ENCODE measurements at places on chromosomes 1 and 21.

GRCh38 chr21:44765231-44766013 is 36.2 kb downstream of the UBE2G2 start:
- DNase-seq = peak; percentile 54

DNA sequence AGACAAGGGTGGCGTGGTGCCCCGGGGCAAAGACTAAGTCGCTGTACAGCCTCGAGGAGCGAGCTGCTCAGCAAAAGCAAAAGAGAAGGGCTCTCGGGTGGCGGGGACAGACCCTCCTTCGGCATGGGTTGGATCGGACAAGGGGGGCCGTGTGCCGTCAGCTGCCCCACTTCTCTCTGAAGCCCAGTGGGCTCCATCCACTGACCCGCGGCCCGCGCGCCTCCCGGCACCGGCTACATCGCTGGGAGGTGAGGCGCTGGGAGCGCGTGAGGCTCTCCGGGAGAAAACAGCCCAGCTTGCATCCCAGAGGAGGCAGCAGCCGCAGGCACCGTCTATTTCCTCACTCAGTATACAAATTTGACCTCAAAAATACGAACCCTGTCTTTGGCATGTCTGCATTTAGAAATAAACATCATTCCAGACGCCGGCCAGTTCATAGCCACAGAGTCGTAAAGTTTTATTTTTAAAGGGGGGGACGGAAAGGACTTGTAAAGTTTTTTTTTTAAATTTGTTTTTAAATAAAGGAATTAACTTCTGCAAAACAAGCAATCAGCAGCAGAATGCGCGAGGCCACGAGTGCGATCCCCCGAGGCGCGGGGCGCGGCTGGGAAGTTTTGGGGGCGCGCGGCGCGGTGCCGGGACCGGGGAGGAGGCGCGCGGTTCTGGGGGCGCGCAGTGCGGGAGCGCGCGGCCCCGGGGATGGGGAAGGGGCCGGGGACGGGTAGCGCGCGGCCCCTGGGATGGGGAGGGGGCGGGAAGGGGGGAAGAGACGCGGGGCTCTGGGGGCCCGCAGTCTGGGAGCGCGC is 689 bp upstream of the GPR137B start:
- peak; percentile 57 for DNase-seq

DNA sequence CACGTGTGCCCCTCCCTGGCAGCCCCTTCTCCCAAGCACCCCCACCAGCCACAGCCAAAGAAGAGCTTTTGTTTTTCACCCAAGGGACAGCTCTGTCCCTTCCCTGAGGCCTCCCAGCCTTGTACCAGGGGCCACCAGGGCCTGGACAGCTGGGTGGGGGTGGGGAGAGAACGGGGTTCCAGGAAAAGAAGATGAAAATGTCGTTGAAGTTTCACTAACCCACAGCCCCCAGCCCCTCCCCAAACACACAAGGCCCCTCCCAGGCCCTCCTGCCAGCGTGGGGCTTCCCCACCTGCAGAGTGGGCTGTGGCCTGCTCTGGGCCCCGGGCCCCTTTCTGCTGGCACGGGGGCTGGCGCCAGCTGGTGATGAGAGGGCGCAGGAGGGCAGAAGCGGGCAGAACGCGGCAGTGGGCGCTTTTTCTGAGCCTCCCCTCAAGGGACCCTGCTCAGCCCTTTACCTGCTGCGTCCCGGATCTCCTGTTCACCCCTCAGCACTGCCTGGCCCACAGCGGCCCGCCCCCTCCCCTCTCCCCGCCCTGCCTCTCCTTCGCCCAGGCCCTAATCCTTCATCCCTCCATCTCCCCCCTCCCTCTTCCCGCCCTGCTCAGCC is 5.5 kb upstream of the ANKRD65 start:
- DNase-seq = no peak

- peak; percentile 84 for DNase-seq
Measured at GRCh38 chr1:205678286-205679111, 1.8 kb downstream of the SLC45A3 start.

DNA sequence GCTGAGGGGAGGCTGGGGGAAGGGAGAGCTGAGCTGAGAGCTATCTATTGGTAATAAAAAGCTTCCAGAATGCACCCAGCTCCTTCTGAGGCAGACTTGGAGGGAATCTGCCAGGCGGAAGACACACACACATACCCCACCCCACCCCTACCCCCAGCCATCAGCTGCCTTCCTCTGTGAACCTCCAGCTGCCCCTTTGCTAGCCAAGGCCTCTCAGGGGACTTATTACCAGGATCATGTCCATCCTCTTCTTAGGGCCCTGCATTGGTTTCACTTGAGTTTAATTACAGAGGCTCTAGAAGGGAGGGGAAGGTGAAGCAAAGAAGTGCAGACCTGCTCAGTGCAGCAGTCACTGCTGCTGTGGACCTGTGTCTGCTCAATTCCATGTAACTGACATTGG is 156.4 kb downstream of the OMA1 start:
- DNase-seq = no peak

DNA sequence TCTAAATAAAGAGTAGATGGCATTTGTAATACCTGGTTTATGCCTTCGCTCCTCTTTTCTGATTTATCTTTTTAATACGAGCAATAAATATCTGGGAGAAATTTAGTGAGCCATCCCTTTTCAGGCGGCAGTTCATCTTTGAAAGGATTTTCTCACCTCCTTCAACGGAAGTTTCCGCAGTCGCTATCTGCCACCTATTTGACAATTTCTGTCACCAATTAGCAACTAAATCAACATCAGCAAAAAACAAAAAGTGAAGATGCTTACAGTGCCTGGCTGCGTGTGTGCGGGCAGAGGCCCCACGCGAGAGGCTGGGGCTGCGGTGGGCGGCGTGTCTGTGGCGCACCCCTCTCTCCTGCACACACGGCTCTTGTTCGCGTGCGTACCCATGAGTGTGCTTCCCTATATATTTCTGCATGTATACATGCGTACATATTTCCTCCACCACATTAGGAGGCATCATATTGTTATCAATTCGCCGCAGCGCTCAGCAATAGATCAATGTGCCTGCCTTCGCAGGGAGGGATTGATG is 117.3 kb upstream of the BARHL2 start:
- no peak for DNase-seq

DNA sequence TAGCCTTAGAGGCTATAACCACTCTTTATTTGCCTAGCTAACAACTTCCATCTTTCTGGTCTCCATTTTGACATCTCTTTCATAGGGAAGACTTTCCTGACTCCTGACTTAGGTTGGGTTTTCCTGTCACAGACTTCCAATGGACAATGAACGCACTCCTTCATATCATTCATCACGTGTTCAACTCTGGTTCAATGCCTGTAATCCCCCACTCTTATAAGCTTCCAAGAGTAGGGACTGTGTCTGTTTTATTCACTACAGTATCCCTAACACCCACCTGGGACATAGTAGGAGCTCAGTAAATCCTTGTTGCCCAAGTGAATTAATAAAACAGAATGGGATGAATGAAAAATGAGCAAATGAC is 4.6 kb downstream of the SLAMF1 start:
- DNase-seq = no peak

DNA sequence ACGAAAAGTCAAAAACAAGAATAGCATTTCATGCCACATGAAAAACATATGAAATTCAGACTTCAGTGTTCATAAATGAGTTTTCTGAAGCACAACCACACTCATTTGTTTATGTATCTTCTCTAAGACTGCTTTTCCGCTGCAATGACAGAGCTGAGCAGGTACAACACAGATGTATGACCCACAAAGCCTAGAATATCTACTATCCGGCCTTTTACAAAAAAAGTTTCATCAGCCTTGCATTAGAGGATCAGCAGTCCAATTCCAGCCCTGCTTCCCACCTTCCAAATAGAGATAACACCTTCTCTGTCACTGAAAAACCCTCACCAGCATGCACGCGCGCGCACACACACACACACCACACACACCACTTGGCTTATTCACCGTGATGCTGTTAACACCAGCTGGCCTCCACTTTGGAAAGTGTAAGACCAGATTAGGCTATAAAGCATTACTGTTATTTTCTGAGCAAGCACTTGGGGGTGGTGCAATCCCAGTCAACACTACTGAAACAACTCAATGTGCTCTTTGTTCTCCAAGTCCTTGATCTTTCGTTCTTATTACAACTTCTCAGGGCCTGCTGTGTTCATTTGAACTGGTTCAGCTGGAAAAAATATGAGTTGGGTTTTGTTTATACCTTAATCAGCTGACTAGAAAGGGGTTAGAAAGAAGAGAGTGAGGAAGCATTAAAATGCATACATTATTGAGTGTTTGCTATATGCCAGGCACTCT is 90.0 kb downstream of the GLUL start:
- peak; percentile 51 for DNase-seq

GRCh38 chr1:223326776-223327175 is 37.2 kb downstream of the SUSD4 start:
- DNase-seq = peak; percentile 10

DNA sequence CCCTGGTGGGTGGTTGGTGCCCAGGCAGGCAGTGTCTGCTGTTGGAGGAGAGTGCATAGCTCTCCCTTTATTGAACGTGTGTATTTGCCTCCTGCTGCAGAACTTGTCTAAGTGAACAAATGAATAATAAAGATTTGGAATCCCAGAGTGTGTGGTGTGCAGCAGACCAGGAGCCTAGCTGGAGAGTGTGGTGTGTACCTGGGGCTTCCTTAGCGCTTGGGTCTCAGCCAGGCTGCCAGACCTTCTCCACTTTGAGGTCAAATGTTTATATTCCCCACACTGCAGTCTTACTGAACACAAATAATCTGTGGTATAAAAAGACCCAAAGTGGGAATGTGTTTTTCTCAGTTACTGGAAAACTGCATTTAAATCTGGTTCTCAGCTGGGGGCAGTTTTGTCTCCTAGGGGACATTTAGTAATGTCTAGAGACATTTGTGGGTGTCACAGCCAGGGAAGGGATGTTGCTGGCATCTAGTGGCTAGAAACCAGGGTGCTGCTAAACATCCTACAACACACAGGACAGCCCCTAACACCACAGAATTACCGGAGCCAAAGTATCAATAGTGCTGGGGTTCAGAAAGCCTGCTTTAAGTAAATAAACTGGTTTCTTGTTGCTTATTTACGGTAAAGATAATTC is 23.6 kb downstream of the SLC37A1 start:
- no peak for DNase-seq

DNA sequence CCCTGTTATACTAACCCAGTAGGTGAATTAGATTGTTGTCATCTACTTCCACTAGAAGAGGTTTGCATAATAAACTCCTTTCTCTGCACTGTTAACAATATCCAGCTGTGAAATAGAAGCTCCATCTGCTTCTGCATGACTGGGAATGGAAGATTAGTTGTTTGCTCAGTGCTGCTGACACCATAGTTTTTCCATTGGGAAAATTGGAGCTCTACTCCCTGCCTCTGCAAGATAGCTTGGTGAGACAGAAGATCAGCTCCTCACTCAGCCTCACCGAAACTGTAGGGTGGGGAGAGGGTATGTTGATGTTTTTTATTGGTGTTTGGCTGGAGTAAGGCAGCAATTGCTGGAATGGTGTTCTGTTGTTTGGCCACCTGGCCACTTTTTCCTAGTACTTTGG is 331.6 kb upstream of the ADAMTS5 start:
- no peak for DNase-seq

- DNase-seq = peak; percentile 2
Measured at GRCh38 chr1:153395136-153395685, 4.3 kb upstream of the S100A8 start.

Data from fibroblast of the aortic adventitia (primary cell).